ENCODE measurements at places on chromosomes 12 and 14.
A peak's percentile ranks its signal among the peaks of the same experiment; 100 is the strongest.

DNA sequence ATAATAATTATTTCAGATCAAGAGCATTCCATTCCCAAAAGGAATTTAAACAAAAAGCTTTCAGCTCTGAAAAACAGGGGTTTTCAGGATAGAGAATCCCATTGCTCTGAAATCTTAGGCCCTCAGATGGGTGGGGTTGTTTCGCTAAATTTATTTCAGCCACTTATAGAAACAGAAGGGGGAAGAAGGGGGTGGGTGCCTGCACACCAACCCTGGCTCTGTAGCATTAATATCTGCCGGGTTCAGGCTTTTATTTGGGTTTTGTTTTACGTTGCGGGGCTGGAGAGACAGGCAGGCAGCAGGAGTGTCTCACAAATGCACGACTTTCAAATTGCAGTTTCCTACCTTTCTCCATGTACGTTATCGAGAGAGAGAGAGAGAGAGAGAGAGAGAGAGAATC is 12.5 kb upstream of the ZFP36L1 start:
- DNase-seq, result no peak

DNA sequence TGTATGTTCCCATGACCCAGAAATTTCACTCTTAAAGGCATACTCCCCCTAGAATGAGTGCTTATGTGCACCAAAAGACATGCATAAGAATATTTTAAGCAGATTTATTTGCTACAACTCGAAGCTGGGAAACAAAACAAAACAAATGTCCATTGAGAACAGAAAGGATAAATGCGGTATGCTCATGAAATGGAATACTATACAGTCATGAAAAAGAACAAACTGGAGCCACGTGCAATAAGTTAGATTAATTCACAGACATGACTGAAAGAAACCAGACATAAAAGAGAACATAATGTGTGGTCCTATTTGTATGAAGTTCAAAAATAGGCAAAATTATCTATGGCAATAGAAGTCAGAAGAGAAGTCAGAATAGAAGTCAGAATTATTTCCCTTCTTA is 69.9 kb downstream of the TBX3 start:
- DNase-seq, result no peak

- DNase-seq, result peak; percentile 78
These were observed 55.7 kb downstream of the PAX9 start for GRCh38 chr14:36717363-36717762.

GRCh38 chr12:549476-550082 is 89.8 kb downstream of the B4GALNT3 start:
- no peak for DNase-seq

DNA sequence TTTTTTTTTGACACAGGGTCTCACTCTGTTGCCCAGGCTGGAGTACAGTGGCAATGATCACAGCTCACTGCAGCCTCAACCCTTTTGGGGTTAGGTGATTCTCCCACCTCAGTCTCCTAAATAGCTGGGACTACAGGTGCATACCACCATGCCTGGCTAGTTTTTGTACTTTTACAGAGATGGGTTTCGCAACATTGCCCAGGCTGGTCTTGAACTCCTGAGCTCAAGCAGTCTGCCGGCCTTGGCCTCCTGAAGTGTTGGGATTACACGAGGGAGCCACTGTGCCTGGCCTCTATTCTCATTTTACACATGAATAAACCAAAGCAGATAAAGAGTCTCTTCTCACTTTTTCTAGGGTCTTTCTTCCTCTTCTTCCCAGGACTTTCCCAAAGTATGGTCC is 3.2 kb downstream of the TOMM20L start:
- DNase-seq, result no peak

GRCh38 chr12:3313675-3314663 is 177.0 kb upstream of the PRMT8 start:
- DNase-seq, result peak; percentile 100

DNA sequence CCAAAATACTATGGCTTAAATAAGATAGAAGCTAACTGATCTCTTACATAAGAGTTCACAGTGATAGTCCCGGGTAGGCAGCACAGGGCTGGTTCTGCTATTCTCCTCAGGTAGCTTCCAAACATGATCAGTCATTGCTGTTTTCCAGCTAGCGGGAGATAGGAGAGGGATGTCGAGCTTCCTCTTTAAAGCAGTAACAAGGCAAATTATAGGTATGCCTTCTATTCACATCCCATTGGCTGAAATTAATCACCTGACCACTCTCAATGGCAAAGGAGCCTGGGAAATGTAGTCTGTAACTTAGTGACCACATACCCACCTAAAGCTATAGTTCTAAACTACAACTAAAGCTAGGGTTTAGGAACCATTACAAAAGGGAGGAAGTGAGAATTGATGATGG is 34.5 kb upstream of the VRK1 start:
- peak; percentile 83 for DNase-seq

GRCh38 chr12:98470469-98471082 is 44.8 kb upstream of the TMPO start:
- no peak for DNase-seq

DNA sequence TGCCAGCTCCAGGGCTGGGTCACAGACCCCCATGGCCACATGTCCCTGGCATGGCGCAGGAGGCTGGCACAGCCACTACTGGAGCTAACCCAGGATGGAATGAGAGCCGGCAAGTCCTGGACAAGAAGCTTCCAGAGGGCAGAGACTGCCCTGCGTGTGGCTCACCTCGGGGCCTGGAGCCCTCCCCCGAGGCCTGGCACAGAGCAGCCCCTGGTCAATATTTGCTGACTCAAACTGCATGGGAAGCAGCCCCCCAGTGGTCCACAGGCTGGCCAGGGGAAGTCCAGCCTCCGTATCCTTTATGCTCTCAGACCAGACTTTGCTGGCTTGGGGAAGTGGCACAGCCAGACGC is 71.4 kb downstream of the BCL11B start:
- no peak for DNase-seq

DNA sequence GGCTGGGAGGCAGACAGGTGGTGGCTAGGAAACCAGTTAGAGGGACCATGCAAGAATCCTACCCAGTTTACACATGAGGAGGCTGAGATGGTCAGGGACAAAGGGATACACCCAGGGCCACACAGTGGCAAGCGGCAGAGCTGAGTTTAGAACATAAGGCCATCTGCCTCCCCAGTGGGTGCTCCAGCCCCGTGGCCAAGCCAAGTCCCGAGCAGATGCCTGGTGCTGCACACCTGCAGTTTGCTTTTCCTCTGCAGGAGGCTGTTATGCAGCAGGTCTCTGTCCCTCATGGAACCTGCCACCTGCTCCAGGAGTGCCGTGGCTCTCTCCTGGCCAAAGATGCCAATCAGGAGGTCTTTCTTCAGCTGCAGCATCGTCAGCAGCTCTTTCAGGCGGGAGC is 70.8 kb downstream of the SYNE3 start:
- peak; percentile 44 for DNase-seq

- DNase-seq, result no peak
These were observed 144.5 kb downstream of the TGFB3 start for GRCh38 chr14:75837151-75837787.

GRCh38 chr14:97873291-97873690 is 1076.1 kb downstream of the VRK1 start:
- peak; percentile 57 for DNase-seq

- DNase-seq, result peak; percentile 46
These were observed 71.3 kb downstream of the DUSP6 start for GRCh38 chr12:89280833-89281538.

- peak; percentile 82 for DNase-seq
These were observed 29.5 kb upstream of the TMX1 start for GRCh38 chr14:51210594-51210993.

DNA sequence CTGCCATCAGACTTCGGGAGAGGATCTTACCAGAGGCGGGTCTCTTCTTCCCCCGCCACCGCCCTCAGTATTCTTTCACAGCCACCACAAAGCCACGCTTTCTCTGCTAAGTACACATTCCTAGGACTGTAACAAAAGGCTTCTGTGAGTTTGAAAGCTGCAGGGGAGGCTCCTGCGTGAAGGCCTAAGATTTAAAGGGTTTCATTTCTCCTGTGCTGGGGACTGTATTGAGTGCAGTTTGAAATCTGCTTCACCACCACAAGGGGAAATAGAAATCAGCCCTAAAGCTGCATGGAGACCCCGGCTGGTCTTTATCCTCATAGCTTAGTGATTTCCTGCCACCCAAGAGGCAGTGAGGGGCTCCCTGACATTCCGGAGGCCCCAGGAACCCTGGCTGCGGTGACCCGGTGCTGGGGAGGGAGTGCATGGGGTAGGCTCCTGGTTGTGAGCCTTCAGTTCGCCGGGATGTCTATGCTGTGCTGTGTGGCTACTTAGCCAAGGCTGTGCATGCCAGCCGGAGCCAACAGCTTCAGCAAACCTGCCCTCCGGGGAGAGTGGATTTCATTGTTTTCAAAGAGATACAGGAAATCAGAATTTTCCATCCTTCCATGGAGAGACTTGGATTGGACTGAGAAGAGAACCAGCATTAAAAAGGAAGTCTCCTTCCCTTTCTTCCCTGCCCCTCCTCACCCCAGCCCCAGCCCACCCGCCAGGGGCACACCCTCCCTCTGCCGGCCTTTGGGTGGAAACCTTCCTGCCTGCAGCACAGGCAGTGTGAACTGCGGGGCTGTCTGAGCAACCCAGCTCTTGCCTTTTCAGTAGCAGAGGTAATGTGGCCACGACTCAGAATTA is 163.3 kb downstream of the ETV6 start:
- peak; percentile 76 for DNase-seq

- DNase-seq, result no peak
These were observed 2.2 kb downstream of the ASIC1 start for GRCh38 chr12:50059440-50060119.

DNA sequence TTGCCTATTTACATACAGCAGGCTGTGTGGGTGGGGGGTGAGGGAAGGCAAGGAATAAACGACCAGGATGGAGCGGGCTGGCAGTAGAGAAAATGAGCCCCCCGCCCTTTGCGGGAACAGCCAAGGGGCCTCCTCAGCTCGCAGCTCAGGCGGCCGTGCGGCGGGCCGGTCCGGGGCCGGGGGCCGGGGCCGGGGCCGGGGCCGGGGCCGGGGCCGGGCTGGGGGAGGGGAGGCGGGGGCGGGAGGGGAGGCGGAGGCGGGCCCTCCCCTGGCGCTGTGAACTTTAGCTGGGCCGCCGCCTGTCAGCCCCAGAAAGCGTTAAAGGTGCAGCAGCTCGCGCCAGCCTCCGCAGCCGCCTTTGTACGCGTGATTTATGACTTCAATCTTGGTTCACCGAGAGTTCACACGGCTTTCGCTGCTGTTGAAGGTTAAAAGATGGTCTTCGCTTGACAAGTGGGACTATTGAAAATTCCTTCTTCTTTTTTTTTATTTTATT is 28.8 kb downstream of the HOXC4 start:
- peak; percentile 26 for DNase-seq

DNA sequence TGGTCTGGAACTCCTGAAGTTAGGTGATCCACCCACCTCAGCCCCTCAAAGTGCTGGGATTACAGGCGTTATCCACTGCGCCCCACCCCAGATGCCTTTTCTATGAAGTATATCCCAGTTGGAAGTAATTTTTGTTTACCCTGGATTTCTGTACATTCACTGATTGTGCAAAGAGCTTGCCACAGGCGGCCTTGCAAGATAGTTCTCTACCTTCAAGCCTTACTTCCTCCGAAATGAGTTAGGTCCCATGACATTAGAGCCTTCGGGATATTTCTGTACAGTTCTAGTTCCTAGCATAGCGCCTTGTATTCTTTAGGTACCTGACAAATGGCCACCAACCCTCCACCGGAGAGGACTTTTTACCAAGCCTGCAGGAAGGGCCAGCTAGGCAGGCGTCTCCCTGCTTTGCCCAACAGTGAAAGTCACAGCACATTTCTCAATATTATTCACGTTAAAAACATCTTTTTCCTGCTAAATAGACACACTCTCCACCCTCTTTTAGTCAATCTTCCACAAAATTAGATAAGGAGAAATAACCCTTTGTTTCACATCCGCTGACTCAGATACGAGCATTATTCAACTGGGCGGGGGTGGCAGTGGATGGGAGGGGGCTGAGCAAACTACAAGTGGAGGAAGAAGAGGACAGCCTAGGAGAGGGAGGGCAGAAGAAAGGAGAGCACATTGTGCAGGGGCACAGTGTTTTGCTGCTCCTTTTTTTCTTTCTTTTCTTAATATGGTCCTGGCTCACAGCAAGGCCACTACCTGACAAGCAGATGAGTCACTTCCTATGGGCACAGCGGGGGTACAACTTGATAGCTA is 40.0 kb upstream of the CAPRIN2 start:
- DNase-seq, result peak; percentile 93

GRCh38 chr14:104977681-104978653 is at the start of gene AHNAK2:
AHNAK2 (minus strand) TSS chr14:104978374; CDS start chr14:104978237, 137 bp downstream.
- peak; percentile 87 for DNase-seq

GRCh38 chr12:58539295-58539694 is 381.0 kb downstream of the LRIG3 start:
- no peak for DNase-seq

DNA sequence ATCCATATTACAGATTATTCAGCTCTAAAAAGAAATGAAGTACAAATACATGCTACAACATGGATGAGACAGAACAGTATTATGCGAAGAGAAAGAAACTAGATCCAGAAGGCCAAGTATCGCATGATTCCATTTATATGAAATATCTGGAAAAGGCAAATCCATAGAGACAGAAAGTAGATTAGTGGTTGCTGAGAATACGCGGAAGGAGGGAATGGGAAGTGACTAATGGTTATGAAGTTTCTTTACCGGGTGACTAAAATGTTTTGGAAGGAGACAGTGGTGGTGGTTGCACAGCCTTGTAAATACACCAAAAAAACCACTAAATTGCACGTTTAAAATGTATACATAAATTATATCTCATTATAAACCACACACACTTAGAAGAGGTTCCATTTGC is 12.5 kb downstream of the PRDM4 start:
- no peak for DNase-seq

DNA sequence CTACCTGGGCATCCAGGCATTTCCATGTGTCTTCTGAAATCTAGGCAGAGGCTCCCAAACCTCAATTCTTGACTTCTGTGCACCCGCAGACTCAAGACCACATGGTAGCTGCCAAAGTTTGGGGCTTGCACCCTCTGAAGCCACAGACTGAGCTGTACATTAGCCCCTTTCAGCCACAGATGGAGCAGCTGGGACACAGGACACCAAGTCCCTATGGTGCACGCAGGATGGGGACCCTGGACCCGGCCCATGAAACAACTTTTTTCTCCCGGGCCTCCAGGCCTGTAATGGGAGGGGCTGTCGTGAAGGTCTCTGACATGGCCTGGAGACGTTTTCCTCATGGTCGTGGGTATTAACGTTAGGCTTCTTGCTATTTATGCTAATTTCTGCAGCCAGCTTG is 330.0 kb downstream of the RERGL start:
- DNase-seq, result no peak

GRCh38 chr14:48788771-48789170 is 797.4 kb downstream of the RPS29 start:
- DNase-seq, result no peak

GRCh38 chr12:104695453-104696148 is 238.9 kb downstream of the CHST11 start:
- no peak for DNase-seq

GRCh38 chr12:473863-474577 is 14.3 kb downstream of the B4GALNT3 start:
- no peak for DNase-seq

GRCh38 chr14:103705118-103705503 is 10.1 kb downstream of the XRCC3 start:
- DNase-seq, result no peak

- peak; percentile 56 for DNase-seq
These were observed 211.9 kb upstream of the LHX5 start for GRCh38 chr12:113683574-113683973.

Measured in DMS53 (cell line).